Stimulated activated CD4-positive, alpha-beta T cell treated with anti-CD3 and anti-CD28 coated beads, Interleukin-1b, Interleukin-23, amount 100 ng/mL, for 4 hours (primary cell): ENCODE measurements at places on chromosomes 4 and X.

DNA sequence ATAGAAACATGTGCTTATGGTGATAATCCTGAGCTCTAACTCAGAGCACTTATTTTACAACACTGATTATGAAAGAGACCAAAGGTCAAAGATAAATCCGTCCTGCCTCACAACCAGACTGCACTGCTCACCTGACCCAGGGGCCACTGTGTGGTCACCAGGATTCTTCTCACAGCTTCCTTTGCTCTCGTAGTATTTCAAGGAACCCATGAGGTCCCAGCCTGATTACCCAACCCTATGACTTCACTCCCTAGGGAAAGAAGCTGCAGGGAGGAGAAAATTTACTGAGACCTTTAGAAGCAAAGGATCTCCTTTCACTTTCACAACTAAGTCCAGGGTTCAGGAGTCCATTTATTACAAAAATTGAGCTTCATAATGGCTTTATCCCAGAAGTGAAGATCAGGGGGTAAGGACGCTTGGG lies 9.6 kb downstream of the SLC25A5 start:
- DNase-seq: no peak

- DNase-seq: no peak
These were observed 18.9 kb upstream of the TRIM2 start for GRCh38 chr4:153185331-153185852.

- no peak for DNase-seq
These were observed 8.2 kb upstream of the IQCM start for GRCh38 chr4:149823769-149824221.

DNA sequence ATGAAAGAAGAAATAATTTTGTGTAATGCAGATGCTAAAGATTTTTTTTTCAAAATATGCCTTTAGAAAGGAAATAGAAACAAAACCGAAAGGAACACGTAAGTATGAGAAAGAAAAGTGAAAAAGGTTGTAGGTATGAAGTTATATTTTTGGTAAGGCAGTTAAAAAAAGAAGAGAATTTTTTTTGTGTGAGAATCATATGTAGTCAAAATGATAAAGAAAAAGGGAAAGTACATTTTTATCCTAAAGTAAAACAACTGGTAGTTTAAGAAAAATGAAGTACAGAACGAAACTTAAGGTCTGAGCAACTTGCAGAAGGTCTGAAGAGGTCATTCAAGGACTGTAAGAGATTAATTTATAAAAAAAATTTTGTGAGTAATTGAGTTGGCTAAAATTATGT lies 164.0 kb upstream of the TRAM1L1 start:
- no peak for DNase-seq

DNA sequence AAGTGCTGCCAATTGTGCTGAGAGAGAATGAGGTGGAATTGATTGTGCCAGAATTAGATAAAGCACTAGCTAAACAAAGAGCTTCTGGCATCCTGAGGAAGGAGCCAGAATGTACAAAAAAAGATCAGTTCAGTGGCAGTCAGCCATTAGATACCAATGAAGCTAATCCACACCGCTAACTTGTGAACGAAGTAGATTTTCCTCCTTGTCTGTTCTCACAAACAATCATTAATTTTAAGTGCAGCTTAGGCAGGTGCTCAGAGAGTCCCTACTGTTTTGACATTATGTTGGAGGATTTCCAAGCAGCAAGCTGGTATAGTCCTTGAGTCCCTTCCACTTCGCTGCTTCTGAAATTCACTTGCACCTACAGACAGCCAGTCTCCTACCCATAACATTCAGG lies 617.4 kb downstream of the CENPC start:
- no peak for DNase-seq

DNA sequence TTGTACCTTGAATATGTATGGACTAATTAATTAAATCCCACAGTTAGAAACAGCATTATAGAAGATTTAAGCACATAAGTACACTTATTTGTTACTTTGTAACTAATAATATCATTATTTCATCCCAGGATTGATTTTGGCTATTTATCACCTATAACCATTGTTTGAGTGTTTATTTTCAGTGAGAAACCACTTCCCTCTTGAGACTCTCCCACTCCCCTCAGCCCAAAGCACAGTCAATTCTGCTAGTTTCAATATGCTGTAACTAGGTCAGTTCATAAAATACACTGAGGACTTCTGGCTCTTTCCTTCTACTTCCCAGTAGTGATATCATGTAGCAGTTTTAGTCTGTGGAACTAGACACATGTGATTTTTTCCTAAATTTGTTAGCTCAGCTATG lies 16.3 kb downstream of the OFD1 start:
- no peak for DNase-seq

GRCh38 chrX:77771601-77772000 lies 14.4 kb downstream of the ATRX start:
- no peak for DNase-seq

GRCh38 chr4:81346719-81347118 lies 125.0 kb downstream of the RASGEF1B start:
- no peak for DNase-seq

- DNase-seq: no peak
These were observed 271.5 kb downstream of the NR3C2 start for GRCh38 chr4:148170408-148171365.

DNA sequence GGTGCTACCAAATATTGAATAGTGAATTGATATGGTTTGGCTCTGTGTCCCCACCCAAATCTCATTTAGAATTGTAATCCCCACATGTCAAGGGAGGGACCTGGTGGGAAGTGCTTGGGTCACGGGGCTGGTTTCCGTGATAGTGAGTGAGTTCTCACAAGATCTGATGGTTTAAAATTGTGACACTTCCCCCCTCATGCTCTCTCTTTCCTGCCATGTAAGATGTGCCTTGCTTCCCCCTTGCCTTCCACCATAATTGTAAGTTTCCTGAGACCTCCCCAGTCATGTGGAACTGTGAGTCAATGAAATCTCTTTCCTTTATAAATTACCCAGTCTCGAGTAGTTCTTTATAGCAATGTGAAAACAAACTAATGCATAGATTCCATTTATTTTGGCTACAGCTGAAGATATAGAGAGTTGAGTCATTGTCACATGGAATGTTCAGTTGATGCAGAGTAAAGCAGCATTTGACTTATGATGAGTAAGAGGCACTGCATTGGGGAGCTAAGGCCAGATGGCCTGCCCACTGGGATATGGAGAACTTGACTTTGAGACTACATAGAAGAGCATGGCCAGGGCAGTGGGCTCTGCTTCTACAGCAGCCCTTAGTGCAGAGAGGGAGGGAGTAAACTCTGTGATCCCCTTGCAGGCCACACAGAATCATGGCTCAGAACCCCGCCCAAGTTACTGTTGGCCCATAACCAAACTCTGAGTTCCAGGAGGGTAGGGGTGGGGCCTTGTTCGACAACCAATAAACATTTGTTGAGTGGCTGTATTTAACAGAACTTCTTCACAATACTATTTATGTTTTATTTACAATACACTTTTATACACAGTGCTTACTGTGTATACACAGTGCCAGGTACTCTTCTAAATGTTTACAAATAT lies 34.2 kb downstream of the RAI2 start:
- DNase-seq: no peak

GRCh38 chrX:10112510-10112909 lies 44.3 kb upstream of the CLCN4 start:
- DNase-seq: no peak

GRCh38 chrX:153853902-153854267 lies 23.5 kb upstream of the PDZD4 start:
- DNase-seq: no peak

DNA sequence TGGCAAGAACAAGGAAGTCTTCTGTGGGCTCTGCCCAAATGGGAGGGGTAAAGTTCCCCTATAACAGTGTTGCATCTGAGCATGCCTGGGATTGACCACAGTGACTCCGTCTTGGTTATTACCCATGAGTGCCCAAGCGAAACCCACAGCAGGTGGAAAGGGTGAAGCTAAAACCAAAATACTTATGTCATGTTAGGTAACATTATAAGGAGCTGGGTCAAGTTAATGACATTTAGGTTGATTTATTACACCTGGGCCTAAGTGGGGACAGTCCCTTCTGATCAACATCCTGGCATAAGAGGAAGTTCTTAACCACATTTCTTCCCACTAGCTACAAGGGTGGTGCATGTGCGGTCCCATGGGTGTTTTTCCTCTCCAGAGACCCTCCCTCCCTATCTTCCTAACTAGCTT lies 1.3 kb upstream of the ZNF732 start:
- no peak for DNase-seq

- no peak for DNase-seq
These were observed 67.0 kb downstream of the TNIP2 start for GRCh38 chr4:2689114-2689513.

GRCh38 chrX:13008189-13008533 lies 33.3 kb downstream of the TMSB4X start:
- no peak for DNase-seq

GRCh38 chr4:65580551-65580950 lies 89.7 kb downstream of the EPHA5 start:
- no peak for DNase-seq

GRCh38 chrX:38260231-38260630 lies 39.6 kb upstream of the SRPX start:
- DNase-seq: no peak

DNA sequence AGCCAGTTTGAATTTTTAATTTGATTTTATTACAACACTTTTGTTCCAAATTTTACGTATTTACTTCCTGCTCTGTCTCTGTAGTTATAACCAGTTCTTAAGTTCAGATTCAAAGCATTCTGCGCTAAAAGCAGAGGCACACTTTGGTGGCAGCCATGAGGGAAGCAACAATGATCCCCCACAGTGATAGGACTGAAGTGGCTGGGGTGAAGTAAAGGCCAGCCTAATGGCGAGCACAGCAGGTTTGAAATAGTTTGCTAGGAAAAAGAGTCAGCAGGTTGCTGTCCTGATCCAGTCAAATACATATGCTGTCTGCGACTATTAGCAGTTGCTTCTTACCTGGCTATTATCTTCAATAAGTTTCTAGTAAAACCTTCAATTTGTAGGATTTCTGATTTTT lies 176.3 kb downstream of the RPA4 start:
- DNase-seq: no peak
